ENCODE measurements at places on chromosomes 13 and 19. TPM values are rescaled to one million over a fixed set of nuclear protein-coding genes. Genes with fewer than 3 reads are reported as not detected.

Gene IRGC
- total RNA-seq, result not detected

- no peak overlapping the region for H3K27ac ChIP-seq
- peak overlapping the region; percentile 86 for H3K4me3 ChIP-seq
- H3K27me3 ChIP-seq, result peaks cover 14% of the 10 kb centered on the region
- peaks cover 35% of the 10 kb centered on the region for H3K4me1 ChIP-seq
- no peaks in the 10 kb centered on the region for H3K36me3 ChIP-seq
- no peak for DNase-seq
Observed at GRCh38 chr19:2977746-2978138, 378 bp downstream of the TLE6 start.

DNA sequence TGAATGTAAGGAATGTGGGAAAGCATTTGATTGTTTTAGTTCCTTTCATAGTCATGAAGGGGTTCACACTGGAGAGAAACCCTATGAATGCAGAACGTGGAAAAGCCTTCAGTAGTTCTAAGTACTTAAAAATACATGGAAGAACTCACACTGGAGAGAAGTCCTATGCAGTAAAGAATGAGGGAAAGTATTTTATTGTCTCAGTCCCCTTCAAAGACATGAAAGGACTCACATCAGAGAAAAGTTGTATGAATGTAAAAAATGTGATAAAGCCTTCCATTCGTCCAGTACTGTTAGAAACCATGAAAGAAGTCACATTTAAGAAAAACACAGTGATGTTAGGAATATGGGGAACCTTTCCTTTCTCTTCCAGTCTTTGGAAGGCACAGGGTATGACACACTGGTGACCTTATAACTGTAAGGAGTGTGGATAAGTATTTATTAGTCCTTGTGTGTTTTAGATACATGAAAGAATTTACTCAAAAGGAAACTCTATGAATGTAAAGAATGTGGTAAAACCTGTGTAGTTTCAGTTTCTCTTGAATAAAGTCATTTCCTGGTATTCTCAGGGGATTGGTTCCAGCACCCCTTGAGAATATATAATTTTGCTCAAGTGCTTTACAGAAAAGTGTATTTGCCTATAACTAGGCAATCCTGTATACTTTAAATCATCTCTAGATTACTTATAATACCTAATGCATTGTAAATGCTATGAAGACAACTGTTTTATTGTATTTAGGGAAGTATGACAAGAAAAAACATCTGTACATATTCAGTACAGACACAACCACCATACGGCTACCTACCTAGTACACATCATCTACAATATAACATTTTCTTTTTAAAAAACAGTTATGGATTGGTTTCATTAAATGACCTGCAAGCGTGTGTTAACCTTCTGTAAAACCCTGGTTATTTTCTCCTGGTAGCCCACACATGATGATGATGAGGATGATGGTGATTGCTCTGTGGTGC, 52.8 kb downstream of the ZNF823 start:
- H3K4me1 ChIP-seq, result no peaks in the 10 kb centered on the region
- DNase-seq, result no peak
- no peak overlapping the region for H3K27ac ChIP-seq
- H3K27me3 ChIP-seq, result no peaks in the 10 kb centered on the region
- no peak overlapping the region for H3K4me3 ChIP-seq

Gene MCF2L
- total RNA-seq, result 30.9 TPM

- no peaks in the 10 kb centered on the region for H3K36me3 ChIP-seq
- H3K4me3 ChIP-seq, result no peak overlapping the region
- DNase-seq, result no peak
- no peak overlapping the region for H3K27ac ChIP-seq
Observed at GRCh38 chr19:19552798-19553197, 14.7 kb downstream of the CILP2 start.

GRCh38 chr13:40139896-40140520, 484.5 kb downstream of the COG6 start:
- no peak for DNase-seq
- peaks cover 4% of the 10 kb centered on the region for H3K4me1 ChIP-seq
- no peaks in the 10 kb centered on the region for H3K36me3 ChIP-seq
- H3K27ac ChIP-seq, result no peak overlapping the region
- no peak overlapping the region for H3K4me3 ChIP-seq

Gene C5AR2
- total RNA-seq, result not detected

DNA sequence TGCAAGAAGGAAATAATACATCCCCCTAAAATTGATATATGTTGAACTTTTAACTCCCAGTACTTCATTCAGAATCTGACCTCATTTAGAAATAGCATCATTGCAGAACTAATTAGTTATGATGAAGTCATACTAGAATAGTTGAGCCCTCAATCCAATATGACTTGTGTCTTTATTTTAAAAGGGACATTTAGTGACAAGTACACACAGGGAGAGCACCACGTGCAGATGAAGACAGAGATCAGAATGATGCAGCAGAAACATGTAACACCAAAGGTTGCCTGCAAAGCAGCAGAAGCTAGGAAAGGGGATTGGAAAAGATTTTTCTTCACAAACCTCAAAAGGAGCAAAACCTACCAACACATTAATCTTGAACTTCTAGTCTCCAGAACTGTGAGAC, 2602.5 kb downstream of the PCDH9 start:
- H3K27ac ChIP-seq, result no peak overlapping the region
- peaks cover 8% of the 10 kb centered on the region for H3K4me1 ChIP-seq
- H3K27me3 ChIP-seq, result no peaks in the 10 kb centered on the region
- DNase-seq, result no peak

- peaks cover 40% of the 10 kb centered on the region for H3K4me1 ChIP-seq
- peak overlapping the region; percentile 61 for H3K4me3 ChIP-seq
- peaks cover 25% of the 10 kb centered on the region for H3K27me3 ChIP-seq
- peak; percentile 64 for DNase-seq
Observed at GRCh38 chr19:29666578-29667386, 1.5 kb downstream of the PLEKHF1 start.

Gene KLK15
- not detected for total RNA-seq

- H3K27ac ChIP-seq, result no peak overlapping the region
- H3K4me3 ChIP-seq, result no peak overlapping the region
- DNase-seq, result no peak
- no peaks in the 10 kb centered on the region for H3K4me1 ChIP-seq
- H3K27me3 ChIP-seq, result peaks cover 9% of the 10 kb centered on the region
Observed at GRCh38 chr13:108345016-108345415, 75.5 kb downstream of the TNFSF13B start.

- peaks cover 6% of the 10 kb centered on the region for H3K4me1 ChIP-seq
- peak overlapping the region; percentile 80 for H3K27ac ChIP-seq
- DNase-seq, result no peak
- H3K27me3 ChIP-seq, result no peaks in the 10 kb centered on the region
Observed at GRCh38 chr13:99282264-99283231, 24.4 kb upstream of the GPR18 start.

GRCh38 chr13:100387416-100387815, 201.2 kb downstream of the GGACT start:
- peaks cover 12% of the 10 kb centered on the region for H3K36me3 ChIP-seq
- no peak overlapping the region for H3K4me3 ChIP-seq
- no peak for DNase-seq
- peaks cover 1% of the 10 kb centered on the region for H3K4me1 ChIP-seq

DNA sequence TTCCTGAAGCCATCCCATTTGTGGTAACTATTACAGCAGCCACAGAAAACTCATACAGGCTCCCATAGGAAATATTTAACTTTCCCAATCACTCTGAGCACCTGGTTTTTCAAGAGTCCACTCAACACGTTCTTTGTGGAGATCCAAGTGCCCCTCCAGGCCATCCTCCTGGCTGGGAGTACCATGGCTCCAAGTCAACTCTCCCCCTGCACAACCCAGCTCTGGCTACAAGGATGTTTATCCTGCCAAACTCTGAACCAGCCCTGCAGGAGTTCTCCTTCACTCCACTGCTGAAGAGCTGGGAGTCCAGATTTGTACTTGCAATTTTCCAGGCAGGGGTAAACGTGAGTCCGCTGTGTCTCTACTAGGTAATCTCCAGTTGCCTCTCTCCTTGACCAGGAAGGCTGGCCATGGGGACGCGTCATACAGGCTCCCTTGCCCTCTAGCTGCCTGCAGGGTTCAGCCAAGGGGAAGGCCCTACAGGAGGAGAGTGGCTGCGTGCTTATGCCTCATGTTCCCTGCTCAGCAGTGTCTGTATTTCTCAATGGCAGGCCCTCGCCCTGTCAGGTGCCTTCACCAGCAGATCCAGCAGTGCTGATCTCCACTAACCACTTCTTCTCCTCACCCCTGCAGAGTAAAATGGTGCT, 29.9 kb upstream of the ARGLU1 start:
- no peak overlapping the region for H3K27ac ChIP-seq
- DNase-seq, result no peak
- H3K4me3 ChIP-seq, result no peak overlapping the region
- H3K27me3 ChIP-seq, result no peaks in the 10 kb centered on the region

GRCh38 chr13:28297341-28297740, 159.0 kb downstream of the PAN3 start:
- H3K4me1 ChIP-seq, result no peaks in the 10 kb centered on the region
- H3K36me3 ChIP-seq, result peaks cover 23% of the 10 kb centered on the region
- no peaks in the 10 kb centered on the region for H3K27me3 ChIP-seq
- no peak overlapping the region for H3K4me3 ChIP-seq
- DNase-seq, result no peak
- no peak overlapping the region for H3K27ac ChIP-seq

- H3K36me3 ChIP-seq, result no peaks in the 10 kb centered on the region
- H3K27me3 ChIP-seq, result peaks cover 3% of the 10 kb centered on the region
- no peak overlapping the region for H3K4me3 ChIP-seq
- H3K4me1 ChIP-seq, result peaks cover 22% of the 10 kb centered on the region
- no peak overlapping the region for H3K27ac ChIP-seq
- DNase-seq, result no peak
Observed at GRCh38 chr13:109665781-109666249, 120.6 kb downstream of the IRS2 start.

DNA sequence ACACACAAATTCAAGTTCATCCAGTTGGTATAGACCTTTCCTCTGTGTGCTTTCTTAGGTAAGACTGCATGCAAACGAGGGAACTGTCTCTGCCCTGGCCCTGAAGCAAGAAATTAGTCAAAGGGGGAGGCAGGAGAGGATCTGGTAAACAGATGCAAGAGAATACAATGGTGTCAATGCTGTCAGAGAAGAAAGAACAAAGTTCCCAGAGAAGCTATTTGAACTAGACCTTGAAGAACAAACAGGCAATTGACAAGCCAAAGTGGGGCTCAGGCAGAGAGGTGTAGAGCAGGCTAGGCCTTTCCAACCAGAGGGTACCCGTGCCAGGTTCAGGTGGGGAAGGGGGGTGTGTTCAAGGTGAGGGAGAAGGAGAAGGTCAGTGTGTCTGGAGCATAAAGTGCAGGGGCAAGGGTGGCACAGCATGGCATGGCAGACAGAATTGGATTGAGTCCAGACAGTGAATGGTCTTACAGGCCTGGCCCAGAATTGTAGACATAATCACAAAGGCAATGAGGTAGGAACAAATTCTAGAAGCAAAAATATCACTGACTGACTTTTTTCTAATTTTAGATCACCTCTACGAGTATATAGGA, 95.0 kb upstream of the STARD13 start:
- no peaks in the 10 kb centered on the region for H3K27me3 ChIP-seq
- H3K27ac ChIP-seq, result no peak overlapping the region
- no peaks in the 10 kb centered on the region for H3K36me3 ChIP-seq
- no peak for DNase-seq

Gene PNMA8C
- 0.73 TPM for total RNA-seq

DNA sequence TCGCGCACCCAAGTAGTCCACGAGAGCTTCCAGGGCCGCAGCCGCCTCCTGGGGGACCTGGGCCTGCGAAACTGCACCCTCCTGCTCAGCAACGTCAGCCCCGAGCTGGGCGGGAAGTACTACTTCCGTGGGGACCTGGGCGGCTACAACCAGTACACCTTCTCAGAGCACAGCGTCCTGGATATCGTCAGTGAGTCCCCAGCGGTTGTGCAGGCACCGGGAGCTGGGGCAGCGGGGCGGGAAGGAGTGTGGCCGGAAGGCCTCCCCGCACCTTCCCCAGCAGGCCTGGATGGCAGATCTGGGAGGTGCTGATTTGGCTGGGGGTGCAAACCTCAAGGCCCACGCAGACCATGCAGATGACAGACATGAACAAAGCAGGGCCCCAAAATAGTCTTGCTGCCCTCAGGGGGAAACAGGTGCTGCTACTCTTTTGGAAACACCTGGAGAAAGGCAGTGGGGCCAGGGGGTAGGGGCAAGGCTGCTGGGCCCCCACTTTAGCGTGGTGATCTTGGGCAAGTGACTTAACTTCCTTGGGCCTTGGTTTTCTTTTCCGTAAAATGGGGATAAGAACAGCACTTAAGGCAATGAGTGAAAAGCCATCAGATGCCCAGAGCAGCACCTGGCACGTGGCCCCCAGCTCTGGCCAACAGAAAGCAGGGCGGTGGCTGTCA, 4.0 kb downstream of the MAG start:
- H3K27ac ChIP-seq, result no peak overlapping the region
- no peak overlapping the region for H3K4me3 ChIP-seq
- DNase-seq, result no peak
- peaks cover 33% of the 10 kb centered on the region for H3K4me1 ChIP-seq

Gene LENG9
- total RNA-seq, result 5.5 TPM

Gene SIPA1L3
- 55.2 TPM for total RNA-seq

DNA sequence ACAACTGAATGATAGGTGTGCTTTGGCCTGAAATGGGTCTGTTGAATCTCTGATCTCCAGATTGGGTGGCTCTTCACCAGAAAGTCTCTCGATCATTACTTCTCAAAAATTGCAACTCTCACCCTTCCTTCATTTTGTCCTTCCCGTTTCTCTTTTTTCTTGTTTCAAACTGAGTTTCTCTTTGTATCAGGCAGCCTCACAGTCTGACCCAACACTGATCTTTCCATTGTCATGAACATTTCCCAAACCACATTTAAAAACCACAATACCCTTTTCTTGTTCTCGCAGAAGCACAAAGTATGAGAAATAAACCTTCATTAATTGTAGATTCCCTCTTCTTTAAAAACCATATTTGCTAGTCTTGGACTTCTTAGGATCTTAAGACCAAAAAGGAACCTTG, 33.6 kb upstream of the HMGB1 start:
- H3K36me3 ChIP-seq, result no peaks in the 10 kb centered on the region
- H3K4me1 ChIP-seq, result peaks cover 5% of the 10 kb centered on the region
- DNase-seq, result no peak

DNA sequence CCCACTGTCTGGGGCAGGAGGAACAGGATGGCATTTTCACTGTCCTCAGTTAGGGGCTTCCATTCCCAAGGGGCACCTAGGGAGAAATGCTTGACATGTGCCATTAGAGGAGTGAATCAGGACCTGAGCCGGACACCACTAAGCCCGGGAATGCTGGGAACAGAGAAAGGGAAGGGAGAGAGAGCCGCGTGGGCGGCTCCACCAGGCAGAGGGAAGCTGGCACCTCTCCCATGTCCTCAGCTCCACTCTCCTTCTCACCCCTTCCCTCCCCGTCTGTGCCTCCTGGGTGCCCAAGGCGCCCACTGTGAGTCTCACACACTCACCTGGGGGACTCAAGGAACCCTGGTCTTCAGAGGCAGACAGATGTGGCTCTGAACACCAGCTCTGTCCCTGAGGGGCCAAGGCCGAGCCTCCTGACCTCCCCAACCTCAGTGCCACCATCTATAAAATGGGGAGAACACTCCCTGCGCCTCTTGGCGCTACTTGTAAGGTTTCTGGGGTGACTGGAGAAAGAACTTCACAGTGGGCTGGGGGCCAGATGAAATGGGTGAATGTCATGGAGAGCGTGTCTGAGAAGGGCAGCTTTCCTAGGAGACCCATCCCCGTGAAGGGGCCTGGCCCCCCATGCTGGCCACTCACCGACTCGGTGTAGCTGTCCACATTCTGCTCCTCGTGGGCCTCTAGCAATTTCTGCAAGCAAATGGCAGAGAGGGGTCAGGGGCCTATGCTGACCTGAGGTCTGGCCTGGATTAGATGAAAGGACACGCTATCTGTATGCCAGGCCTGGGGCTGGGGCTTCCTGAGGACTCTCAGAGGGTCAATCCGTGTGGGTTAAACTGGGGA, 5.3 kb upstream of the KPTN start:
- H3K36me3 ChIP-seq, result peaks cover 3% of the 10 kb centered on the region
- no peaks in the 10 kb centered on the region for H3K27me3 ChIP-seq
- H3K4me3 ChIP-seq, result no peak overlapping the region
- H3K27ac ChIP-seq, result no peak overlapping the region

Gene SMAD9
- 31.9 TPM for total RNA-seq

Gene ACP7
- total RNA-seq, result not detected

Gene SHC2
- total RNA-seq, result 91.0 TPM

Gene CACNG8
- 2.1 TPM for total RNA-seq
